IMR-90 (cell line): ENCODE measurements at places on chromosomes 4 and X.

GRCh38 chrX:3712051-3712869, 1.2 kb downstream of the PRKX start:
- DNase-seq: peak; percentile 32

DNA sequence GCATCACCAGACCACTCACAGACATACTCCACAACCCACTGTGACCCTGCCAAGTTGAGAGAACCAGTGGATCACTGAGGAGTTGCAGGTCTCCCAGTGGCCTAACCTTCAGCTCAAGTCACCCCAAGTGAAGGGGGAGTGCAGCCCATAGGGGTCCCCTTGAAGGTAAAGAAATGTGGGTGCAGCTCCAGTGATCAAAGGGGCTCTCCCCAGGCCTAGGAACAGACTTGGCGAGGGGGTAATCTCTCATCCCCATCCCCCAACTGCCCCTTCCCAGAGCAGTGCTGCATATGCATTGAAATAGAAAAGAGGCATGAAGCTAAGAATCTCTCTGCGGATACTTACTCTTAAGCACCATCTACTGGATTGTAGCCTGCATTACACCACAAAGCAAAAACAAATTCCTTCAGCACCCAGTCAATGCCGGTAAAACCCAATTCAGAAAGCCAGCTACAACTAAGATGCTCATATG, 27.0 kb downstream of the MAGEE1 start:
- peak; percentile 9 for DNase-seq

DNA sequence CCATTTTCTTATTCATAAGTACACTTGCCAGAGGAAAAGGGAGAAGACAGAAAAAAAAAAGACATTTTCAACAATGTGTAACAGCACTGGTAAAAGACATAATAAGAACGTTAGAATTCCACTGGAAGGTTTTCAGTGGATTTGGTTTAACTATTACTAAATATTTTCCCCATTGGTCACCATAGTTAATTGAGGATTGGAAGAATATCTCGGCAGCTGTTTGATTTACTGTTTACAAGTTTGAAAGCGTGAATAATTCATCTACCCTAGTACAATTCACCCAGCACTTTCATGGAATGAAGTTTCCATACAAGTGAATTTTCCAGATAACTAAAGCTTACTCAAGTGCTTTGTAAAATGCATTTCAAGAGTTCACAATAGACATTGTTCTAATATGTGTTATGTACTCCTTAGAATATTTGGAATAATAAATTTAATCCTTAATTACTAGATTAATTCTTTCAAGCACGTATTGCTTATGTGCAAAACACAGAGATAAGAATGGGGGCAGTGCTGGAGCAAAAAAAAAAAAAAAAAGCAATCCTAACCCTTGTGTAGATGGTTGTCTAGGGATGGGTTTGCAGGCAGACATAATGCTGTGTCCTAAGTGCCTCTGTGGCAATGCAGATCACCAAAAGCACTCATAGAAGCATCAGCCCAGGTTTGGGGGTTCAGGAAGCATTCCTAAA, 57.1 kb downstream of the ENPEP start:
- no peak for DNase-seq

DNA sequence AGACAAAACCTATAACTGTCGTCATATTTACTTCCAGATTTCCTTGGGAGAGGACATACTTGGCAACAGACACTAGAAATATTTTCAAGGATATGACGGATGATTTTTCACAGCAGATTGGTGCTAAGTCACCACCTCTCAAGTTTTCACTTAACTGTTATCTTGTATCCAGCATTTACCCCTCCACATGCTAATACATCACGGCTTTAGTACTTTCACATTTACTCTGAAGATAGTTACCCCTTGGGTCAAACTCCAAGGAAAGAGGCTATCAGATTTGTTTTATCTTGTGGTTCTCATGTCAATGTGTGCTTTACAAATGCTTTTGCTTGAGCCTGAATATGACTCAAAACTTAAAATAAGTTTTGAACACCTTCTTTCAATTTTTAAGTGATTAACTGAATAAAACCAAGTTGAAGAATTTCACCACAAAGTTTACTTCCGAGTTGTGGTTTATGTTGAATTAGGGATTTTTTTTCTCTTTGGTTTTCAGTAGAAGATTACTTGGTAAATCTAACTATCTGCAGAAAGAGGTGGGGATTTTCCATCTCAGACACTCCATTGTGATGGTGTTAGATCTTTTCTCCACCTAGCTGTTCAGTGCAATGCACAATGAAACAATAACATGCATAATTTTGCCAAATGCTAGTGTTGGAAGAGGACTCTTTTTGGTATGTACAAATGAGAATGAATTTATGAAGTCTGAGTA, 75.4 kb upstream of the FAT1 start:
- DNase-seq: no peak

DNA sequence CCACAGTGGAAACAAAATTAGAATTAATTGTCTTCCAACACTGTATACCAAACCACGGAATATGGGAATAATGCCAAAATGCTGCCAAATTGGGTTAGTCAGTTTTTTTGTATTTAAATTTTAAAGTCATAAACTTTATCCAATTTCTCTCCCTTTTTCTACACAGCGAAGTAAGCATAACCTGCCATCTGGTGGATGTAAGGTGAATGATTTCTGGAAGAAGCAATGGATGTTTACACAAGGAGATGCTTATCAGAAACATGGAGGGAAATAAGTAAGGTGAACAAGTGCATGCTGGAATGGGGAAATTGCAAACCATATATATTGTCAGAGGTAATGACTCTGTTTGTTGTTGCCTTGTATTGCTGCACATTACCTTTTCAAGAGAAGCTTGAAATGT, 691.9 kb downstream of the TECRL start:
- no peak for DNase-seq

- no peak for DNase-seq
These were observed 809 bp upstream of the H2AZ1 start for GRCh38 chr4:99950913-99951254.

DNA sequence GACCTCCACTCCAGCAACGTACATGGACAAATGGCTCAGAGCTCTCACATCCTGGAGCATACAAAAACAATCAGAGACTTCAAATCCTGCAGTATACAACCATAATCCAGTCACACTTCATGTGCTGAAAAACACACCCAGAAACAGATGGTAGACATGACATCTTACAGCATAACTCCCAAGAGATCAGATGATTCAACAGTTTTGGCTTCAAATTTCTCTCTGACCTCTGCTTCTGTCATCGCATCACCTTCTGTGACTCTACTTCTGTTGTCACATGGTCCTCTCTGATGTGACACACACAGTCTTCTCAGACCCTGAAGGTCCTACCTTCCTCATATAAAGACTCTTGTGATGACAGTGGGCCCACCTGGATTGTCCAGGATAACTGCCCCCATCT, 18.5 kb downstream of the SUV39H1 start:
- DNase-seq: peak; percentile 58

DNA sequence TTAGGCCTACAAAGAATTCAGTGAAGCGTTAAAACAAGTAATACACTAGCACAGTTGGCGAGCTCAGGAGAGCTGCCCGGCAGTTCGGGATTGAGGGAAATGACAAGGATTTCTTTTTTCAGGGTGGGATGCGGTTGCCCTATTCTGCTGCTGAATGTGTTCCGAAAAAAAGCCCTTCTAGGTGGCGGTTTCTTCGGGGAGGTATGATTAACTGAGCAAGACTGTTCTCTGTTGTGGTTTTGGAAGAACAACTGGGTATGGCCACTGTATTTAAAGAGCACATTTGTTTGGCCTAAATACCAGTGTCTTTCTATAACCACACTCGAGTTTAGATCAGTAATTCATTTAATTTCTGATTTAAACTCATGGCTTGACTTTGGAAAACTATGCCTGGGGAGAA, 459.7 kb upstream of the FAT1 start:
- no peak for DNase-seq

DNA sequence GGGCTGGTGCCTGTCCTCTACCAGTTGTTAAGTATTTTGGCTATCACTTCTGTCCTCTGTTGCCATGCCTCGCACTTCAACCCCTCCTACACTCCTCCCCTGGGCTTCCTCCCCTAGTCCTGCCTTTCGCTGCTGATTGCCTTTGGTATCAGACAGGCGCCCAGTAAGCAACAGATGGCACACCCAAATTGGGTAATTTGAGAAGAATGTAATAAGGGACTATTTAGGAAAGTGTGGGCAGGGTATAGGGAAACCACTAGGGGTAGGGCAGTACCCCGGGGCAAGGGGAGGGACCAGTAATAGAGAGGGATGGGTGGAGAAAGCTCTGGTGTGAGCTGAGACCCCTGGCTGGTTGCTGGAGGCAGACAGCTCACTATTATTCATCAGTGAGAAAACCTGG, 172.7 kb upstream of the USP9X start:
- DNase-seq: no peak

- DNase-seq: peak; percentile 55
These were observed 102.9 kb downstream of the CLCN4 start for GRCh38 chrX:10259716-10260115.

- peak; percentile 16 for DNase-seq
These were observed 20.2 kb upstream of the TCP11X2 start for GRCh38 chrX:102491766-102492165.

DNA sequence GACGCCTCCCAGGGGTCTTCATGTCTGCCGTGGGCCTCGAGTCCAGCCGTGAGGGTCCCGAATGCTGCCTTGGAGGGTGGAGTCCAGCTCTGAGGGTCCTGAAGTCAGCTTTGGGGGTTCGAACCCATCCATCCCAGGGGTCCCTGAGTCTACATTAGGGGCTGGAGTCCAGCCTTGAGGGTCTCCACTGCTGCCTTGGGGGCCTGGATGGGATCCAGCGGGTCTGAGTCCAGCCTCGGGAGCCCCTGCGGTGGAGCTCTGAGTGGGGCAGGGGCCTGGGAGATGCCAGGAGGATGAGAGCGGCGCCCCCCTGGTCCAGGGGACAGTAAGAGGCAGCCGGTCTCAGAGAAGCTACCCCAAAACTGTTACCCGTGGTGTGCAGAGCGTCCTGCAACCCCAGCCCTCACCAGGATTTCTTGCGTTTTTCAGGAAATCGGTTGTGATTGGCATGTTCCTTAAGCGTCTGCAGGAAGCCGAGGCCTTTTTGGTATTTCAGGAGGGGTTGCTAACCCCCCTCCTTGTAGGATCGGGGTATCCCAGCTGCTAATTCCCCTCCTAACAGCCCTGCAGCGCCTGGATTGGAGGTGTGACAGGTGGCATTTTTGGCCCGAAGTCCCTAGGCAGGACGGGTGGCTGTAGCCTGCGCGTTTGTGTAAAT, 1.7 kb upstream of the GTPBP6 start:
- DNase-seq: peak; percentile 10

GRCh38 chr4:101355246-101355645, 7.9 kb upstream of the PPP3CA start:
- DNase-seq: no peak

- no peak for DNase-seq
These were observed 163.5 kb upstream of the SPIN4 start for GRCh38 chrX:63514569-63515080.

GRCh38 chr4:1512738-1513660, 106.8 kb upstream of the NKX1-1 start:
- DNase-seq: no peak

- peak; percentile 4 for DNase-seq
These were observed 269.6 kb downstream of the GBA3 start for GRCh38 chr4:22962295-22962694.

DNA sequence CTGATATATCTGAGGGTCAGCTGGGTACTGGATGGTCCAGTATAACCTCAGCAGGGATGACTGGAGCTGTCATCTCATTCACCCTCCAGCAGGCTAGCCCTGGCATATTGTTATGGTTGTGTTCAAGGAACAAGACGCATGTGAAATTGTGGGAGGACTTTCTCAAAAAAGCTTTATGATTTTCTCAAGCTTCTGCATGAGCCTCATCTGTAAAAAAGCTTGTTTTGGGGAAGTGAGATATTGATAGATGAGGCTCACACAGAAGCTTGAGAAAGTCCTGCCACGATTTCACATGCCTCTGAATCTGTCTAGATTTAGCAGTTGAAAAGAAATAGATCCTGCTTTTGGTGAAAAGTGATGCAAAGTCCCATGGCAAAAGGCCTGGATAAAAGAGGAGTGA, 93.4 kb downstream of the SPCS3 start:
- DNase-seq: no peak

DNA sequence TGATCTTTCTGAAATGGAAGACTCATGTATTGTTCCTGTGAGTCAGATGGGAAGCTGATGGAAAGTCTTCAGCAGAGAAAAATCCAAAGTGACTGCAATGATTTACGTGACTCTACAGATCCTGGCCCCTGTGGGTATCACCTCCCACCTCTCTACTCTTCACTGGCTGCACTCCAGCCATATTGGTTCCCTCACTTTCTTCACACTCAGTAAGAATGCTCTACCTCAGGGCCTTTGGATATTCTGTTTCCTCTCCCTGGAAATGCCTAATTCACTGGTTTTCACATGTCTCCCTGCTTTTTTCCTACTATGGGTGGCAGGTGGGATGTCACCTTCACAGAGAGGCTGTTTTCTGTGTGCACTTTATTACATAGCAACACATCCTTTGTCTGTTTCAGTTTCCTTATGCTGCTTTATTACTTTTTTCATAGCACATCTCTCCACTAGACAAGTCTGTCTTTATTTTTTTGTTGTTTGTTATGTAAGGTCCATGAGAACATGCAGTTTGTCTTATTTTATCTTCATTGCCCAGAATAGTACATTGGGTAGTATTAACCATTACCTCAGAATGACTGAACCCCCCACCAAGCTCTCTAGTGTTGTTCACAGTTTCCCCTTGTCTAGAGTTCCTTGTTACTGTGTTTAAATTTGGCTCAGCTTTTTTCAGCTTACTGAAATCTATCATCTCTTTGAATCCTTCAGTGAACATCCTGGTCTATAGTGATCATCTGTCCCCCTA, 57.6 kb upstream of the CLNK start:
- no peak for DNase-seq

DNA sequence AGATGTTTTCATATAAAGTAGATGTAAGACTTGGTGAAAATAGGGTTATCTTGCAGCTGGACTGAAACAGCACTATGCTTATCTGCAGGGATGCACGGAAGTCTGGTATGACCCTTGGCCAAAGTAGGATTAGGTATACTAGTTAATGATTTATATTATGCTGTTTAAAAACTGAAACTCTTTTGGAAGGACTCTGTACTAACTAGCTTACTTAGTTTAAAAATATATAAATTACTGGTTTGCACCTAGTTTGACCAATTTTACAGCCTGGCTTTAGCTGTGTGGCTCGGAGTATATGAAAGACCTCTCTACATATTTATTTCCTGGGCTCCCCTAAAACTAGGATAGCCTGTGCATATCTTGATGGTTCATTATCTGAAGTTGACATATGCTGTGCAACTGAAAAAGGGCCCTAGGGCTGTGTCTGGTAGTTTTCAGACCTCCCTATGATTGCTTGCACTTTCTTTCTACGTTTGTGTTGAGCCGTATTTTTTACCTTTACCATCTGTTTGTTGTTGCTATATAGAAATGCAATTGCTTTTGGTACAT, 89.2 kb downstream of the TMEM144 start:
- no peak for DNase-seq
